ENCODE measurements at places on chromosomes 12 and 14.

DNA sequence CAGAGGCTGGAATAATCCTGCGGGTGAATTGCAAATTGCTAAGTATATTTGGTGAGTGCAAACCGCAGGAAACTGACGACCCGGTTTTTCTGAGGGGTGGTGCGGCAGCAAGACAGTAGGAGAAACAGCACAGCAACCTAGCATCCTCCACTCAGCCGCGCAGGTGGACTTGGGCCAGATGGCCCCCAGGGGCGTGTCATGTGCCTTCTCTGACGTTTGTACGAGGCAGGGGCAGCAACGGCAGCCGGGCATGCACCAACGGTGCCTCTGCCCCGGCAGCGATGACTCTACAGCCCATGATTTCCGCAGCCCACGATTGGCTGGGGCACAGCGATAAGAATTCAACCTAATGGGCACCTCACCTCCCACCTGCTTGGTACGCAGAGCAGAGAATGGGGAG is 11.1 kb upstream of the CLEC2A start:
- DNase-seq: no peak

GRCh38 chr12:104751120-104751519 is 207.0 kb downstream of the SLC41A2 start:
- DNase-seq: no peak

DNA sequence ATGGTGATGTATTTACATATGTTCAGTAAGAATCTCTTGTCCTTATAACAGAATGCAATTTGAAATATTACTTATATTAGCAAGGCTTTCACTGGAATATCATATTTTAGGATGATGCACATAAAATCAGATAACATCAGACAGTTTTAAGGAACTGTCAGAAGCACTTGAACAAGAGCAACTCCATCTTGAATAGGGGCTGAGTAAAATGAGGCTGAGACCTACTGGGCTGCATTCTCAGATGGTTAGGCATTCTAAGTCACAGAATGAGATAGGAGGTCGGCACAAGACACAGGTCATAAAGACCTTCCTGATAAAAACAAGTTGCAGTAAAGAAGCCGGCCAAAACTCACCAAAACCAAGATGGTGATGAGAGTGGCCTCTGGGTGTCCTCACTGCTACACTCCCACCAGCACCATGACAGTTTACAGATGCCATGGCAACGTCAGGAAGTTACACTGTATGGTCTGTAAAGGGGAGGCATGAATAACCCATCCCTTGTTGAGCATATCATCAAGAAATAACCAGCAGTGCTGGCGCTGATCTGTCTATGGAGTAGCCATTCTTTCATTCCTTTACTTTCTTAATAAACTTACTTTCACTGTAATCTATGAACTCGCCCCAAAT is 27.6 kb upstream of the ETV6 start:
- no peak for DNase-seq

DNA sequence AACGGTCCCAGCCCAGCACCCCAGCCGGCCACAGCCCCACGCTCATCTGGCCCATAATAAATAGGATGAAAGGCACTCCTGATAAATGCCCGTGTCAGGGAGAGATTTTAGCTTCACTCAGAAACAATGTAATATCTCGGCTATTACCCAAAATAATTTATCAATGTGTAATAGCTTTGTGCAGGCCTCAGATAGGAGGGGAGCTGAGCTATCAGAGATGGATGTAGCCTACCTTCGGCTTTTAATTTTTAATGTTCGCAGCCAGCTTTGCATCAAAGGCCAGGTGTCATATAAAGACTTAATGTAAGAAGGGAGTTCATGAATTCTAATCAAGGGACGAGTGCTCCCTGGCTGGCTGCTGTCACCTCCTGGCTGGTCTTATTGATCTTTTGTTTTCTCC is 171.9 kb downstream of the ESRRB start:
- no peak for DNase-seq

GRCh38 chr12:15962760-15963159 is 51.6 kb downstream of the DERA start:
- no peak for DNase-seq

GRCh38 chr12:9813821-9814798 is 13.2 kb upstream of the KLRF1 start:
- peak; percentile 35 for DNase-seq

DNA sequence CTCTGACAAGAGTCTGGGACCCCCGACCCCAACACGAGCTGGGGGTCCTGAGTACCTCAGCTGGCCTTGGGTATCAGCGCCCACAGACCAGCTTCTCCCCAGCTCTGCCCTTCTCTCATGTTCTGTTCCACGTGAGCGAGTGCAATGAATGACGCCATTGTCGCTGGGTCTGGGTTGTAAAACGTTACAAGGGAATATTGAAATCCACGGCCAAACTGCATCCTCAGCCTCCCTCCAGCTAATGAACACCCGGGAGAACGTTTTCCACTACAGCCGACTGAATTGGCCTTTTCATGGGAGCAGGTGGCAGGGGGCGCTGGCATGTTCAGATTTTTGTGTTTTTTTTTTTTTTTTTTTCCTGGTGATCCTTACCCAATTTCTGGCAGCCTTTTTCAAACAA is 34.7 kb downstream of the TBX5 start:
- peak; percentile 37 for DNase-seq

- DNase-seq: no peak
These were observed 2.0 kb upstream of the AP1G2 start for GRCh38 chr14:23569443-23570151.

DNA sequence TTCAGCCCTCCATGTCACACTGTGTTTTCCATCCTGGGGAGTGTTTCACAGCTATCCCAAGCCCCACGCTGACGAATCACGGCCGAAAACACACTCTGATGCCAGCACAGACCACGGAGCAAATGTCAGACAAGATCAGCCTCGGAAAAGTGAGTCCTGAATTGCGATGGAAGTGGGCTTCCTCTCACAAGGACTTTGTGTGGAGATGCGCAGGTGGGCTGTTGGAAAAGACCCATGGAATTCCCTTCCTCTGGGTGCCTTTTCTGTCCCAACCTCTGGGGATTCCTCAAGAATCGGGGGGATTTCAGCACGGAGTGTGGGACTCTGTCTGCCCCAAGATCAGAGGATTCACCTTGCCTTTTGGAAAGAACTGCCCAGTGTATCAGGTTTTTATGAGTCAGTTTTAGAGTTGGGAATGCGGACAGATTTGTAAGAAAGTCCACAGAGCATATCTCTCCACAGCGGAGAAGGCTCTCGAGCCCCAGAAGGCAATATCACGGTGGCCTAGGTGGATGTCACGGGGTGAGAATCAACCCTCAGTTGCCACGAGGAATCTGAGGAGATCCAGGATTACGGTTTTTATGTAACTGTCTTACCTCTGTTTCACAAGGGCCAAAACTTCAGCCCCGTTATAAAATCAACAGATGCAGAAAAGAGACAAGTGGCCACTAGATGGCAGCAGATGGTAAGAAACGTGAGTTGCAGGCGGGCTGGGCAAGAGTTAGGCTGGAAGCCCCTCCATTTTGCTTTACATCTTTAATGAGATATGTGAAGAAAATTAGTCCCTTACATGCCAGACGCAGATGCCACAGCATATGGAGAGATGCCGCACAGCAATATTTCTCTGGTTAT is 201.9 kb downstream of the DAD1 start:
- peak; percentile 45 for DNase-seq
